Activated T-cell treated with anti-CD3 and anti-CD28 coated beads for 48 hours (primary cell): ENCODE measurements at places on chromosomes 13 and 19.

DNA sequence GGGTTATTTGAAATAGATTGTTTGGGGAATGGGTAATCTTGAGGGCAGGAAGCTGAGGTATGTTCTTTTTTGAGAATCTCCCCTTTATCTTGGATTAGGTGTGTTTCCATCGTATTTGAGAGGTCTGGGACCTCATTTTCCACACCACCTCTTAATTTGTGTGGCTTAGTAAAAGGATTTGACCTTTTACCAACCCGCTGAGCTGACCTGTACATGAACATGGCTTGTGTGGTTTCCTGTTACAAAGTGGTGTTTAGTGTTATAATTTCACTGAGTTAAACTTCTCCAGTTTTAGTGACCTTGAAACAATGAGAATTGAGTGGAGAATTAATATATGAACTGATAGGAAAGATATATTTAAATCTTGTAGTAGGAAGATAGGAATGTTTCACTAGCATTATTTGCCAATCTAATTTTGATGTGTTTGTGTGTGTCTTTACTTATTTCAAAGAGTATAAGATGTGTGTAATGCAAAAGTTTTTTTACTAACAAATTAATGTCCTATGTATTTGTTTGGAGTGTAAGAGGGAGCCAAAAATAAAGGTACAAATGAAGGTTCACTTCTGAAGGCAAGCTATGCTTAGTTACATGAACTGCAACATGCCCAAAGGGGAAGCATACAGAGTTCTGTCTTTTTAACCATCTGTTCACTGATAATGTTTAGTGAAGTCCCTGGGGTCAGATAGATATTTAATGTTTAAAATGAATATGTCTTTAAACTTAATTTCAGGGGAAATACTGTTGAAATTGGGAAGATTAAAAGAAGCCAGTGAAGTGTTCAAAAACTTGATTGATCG is 17.1 kb downstream of the NAA16 start:
- no peak for DNase-seq

GRCh38 chr19:52140032-52140710 is 433 bp upstream of the ZNF616 start:
- DNase-seq, result no peak

- DNase-seq, result no peak
Observed at GRCh38 chr19:32869369-32869965, at the start of gene SLC7A9. SLC7A9 (minus strand) TSS chr19:32869767; CDS start chr19:32868534, 1,233 bp downstream.

GRCh38 chr13:48586591-48587103 is 53.8 kb upstream of the RCBTB2 start:
- DNase-seq, result no peak

- DNase-seq, result no peak
Observed at GRCh38 chr19:4375164-4376027, 25.0 kb downstream of the SH3GL1 start.

DNA sequence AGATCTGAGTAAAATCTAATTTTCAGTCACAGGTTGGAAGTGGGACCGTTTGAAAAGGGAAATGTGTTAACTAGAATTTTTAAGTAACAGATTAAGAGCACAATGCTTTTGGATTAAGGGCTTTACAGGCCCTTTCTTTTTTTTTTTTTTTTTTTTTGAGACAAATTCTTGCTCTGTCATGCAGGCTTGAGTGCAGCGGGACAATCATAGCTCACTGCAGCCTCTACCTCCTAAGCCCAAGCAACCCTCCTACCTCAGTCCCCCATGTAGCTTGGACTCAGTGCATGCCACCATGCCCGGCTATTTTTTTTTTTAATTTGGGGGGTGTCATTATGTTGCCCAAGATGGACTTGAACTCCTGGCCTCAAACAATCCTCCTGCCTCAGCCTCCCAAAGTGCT is 363.7 kb downstream of the LIG4 start:
- no peak for DNase-seq

DNA sequence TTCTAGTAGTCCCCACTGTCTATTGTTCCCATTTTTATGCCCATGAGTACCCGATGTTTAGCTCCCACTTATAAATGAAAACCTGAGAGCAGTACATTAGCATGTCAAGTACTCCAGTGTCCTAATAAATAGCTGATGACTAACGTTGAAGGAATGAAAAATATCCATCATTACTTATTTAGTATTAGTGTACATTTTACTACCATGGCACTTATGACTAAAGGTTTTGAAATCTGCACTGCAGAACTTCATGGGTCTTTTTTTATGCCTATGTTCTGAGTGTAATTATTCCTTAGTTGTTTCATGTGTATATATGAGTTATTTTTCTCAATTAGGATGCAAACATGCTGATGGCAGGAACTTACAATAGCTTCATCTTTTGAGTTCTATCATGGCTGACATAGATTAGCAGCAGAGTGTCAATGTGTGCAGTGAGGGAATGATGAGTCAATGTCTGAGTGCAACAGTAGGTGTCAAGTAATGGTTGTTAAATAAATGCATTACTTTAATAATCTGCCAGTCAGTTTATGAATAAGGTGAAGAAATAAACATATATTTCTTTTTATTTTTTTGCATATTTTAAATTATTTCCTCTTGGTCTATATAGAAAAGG is 188.4 kb downstream of the ITGBL1 start:
- DNase-seq, result no peak

GRCh38 chr19:49678985-49679770 is 2.1 kb downstream of the PRMT1 start:
- DNase-seq, result no peak

- no peak for DNase-seq
Observed at GRCh38 chr19:46967578-46968032, 52.0 kb upstream of the NPAS1 start.

DNA sequence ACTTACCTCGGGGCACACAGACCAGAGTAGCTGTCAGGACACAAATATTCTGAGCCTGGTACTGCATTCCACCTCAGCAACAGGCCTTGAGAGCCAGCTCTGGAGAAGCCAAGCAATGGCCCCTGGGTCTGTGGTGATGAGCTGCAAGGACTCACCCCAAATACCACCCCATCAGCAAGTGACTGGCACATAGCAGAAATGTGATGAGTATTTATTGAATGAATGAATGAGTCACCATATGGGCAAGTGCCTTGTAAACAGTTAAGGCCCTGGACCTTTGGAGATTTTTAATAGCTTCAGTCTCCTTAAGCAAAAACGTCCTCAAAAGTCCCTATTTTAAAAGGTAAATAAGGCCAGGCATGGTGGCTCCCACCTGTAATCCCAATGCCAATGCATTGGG is 18.2 kb downstream of the GSX1 start:
- DNase-seq, result no peak

- no peak for DNase-seq
Observed at GRCh38 chr13:97068151-97068550, 73.9 kb upstream of the OXGR1 start.

- DNase-seq, result no peak
Observed at GRCh38 chr13:62643799-62644524, 1228.3 kb upstream of the PCDH20 start.

DNA sequence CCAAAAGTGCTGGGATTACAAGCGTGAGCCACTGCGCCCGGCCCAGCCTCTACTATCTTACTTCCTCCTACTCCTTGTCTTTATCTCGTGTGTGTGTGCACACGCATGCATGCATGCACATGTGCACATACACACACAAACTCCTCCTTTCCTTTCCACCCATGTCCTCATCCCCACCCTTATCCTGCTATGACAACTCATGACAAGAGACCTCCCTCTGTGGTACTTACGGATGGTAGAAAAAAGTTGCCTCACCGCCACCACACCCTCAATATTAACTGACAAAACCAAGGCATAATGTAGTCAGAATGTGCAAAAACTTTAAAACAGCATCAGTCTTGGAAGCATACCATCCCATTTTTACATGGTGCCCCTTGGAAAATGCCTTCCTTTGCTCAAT is 15.9 kb upstream of the EEF1AKMT1 start:
- DNase-seq, result no peak

DNA sequence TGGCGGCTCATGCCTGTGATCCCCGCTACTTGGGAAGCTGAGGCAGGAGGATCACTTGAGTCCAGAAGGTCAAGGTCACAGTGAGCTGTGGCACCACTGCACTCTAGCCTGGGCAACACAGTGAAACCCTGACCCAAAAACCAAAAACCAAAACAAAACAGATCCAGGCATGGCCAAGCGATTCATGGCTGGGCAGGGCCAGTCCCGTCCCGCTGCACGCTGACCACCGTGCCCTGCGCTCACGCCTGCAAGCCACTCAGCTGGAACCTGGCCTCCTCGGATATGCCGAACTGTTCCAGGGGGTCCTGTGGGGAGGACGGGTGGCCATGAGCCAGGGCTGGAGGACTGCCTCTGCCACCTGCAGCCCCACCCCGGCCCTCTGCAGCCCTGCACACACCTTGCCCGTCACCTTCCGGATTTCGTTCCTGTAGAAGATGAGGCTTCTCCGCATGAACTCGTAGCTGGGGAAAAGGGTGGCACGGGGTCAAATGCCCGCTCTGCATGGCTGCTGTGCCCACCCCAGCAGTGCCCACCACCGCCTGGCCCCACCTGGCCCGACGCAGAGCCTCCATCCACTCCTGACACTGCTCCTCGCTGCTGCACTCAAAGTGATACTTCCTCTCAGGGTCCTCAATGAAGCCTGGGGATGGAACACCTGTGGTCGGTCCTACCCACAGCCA is 2.4 kb downstream of the PLEKHJ1 start:
- DNase-seq, result no peak

DNA sequence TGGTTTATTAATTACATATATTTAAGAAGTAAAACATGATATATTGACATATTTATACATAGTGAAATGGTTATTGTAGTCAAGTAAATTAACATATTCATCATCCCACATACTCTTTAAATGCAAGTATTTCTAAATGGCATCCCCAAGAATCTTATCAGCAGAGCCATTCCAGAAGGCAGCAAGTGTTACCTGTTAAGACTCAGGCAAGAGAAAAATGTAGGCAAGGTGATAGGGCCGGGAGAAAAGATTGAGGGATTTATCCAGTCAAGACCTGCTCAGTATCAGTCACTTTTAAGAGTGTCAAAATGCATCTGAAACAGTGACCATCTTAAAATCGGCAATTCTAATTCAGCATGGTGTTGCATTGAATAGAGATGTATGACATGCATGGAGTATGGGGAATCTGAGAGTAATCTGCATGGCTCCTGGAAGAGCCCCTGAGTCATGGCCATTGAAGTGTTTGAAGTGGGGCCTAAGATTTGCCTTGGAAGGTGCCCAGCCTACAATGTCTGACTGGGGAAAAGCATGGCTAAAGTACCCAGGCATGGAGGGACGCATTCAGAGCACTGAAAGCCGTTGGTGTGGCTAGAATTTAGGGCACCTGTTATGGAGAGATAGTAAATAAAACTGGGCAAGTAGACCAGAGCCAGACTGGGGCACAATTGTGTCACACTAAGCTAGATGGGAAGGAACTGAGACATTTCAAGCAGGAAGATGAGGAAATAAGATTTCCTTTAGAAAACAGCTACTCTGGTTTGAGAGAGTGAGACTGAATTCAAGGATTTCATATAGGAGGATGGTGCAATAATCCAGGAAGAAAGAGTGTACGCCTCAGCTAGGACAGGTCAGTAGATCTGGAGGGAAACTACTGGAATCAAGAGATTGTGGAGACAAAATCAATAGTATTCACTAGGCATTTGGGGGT is 25.0 kb upstream of the C1QTNF9B start:
- DNase-seq, result no peak

DNA sequence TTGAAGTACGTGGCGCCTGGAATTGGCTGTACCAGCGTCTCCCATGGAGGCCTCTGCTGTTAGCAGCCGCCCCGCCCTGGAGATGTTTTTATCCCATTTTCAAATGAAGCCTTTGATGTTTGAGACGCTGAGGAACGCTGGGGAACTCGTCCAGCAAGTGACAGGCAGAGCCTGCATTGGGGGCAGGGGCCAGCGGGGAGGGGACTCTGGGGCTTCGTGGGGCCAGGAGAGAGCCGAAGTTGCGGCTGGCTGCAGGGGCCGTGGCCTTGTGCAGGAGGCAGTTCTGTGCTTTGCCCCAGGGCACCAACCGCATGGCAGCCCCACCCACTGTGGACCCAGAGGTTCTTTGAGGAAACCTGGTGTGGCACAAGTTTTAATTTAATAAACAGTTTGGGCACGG is 13.5 kb downstream of the SPPL2B start:
- DNase-seq, result no peak

GRCh38 chr19:33273065-33273736 is 29.1 kb downstream of the CEBPA start:
- DNase-seq, result no peak

DNA sequence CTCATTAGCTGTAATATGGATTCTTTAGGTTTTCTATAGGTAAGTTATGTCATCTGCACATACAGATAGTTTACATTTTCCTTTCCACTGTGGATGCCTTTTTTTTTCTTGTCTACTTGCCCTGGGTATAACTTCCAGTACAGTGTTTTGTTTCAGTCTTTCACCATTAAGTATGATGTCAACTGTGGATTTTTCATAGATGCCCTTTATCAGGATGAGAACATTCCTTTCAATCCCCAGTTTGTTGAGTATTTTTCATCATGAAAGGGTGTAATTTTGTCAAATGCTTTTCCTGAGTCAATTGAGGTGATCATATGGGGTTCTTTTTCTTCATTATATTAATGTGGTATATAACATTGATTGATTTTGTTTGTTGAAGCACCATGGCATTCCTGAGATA is 43.6 kb upstream of the SACS start:
- DNase-seq, result no peak

GRCh38 chr19:17226002-17226933 is at the start of gene OCEL1:
OCEL1 (plus strand) TSS chr19:17226226; CDS start chr19:17226248, 22 bp downstream.
- DNase-seq, result peak; percentile 94

DNA sequence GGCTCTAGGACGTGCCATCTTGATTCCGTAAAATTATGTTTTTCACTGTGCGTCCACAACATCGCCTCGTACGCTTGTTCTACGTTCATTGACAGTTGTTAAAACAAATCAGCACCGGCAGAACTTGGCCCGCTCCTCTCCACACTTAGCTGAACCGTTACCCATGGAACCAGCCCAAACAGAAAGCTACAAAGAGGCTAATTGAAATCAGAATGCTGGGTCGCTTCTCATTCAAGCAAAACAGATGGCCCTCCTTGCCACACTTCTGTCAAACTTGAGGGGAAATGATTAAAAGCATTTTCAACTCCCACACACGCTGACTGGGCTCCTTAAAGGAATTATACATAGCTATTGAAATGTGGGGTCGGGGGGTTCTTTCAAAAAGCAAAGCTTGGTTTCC is 71.6 kb downstream of the TM9SF2 start:
- no peak for DNase-seq

DNA sequence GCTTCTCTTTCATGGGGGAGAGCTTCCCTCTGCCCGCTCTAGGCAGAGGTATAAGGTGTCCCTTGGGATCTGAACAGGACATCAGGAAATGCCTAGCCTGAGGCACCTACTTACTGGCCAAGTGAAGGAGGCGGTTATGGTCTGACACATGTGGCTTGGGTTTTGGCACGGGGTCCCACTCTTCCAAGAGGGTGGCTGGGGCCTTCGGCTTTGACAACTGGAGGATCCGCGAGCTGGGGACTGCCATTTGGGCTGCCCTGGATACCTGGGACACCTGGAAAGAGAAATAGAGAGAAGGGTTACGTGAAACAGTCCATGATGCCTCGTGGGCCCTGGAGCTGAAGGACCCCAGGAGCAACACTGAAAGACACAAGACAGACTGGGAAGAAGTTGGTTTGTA is 22.4 kb upstream of the MIER2 start:
- no peak for DNase-seq
